Esophagus squamous epithelium (tissue), 5 donors: ENCODE measurements at places on chromosomes 5 and 9. TPM values are rescaled to one million over a fixed set of nuclear protein-coding genes. Genes with fewer than 3 reads are reported as not detected.

Gene TRPM3
- total RNA-seq = 0.26 TPM

DNA sequence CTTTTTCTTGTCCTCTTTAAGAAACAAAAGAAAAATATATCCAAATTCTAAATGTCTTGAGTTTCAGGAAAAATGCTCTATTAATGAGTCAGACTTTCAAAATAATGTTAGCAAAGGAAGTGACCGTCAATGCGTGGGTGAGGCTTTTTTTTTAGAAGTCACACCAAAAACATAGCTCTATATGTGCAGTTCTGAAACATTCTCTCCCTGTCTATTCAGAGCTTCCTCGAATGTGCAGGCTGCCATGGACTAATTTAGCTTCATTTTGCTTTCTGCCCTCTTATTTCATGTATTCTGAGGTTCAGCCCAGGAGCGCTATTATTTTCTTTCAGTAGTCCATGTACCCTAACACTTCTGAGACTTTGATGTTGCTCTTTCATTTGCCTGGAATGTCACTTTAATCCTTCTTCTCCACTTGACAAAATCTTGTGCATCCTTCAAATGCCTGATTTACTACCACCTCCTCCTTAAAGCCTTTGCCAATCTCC lies 72.5 kb upstream of the RASA1 start:
- no peak for DNase-seq

- no peak for DNase-seq
Measured at GRCh38 chr5:98794414-98795080, 21.1 kb downstream of the RGMB start.

GRCh38 chr5:57504357-57504756 lies 21.7 kb upstream of the ACTBL2 start:
- no peak for DNase-seq

DNA sequence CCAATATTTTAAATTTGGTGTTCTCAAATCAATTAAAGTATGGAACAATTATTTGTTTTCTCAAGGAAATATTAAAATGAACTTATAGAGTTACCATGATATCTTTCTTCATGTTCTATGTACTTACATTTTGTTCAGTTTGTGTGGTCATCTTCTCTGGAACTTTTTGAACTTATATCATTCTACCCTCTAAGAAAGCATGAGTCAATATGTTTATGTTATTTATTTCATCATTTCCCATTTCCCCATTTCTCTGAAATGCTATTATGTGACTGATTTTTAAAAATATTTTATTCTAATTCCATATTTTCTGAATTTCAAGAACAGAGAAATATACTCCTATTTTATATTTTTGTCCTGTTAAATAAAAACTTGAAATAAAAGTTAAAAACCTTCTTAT lies 123.5 kb upstream of the ACOT12 start:
- no peak for DNase-seq

GRCh38 chr5:926417-927171 lies 33.9 kb downstream of the TRIP13 start:
- no peak for DNase-seq
